ENCODE measurements at places on chromosomes 2 and 18.

DNA sequence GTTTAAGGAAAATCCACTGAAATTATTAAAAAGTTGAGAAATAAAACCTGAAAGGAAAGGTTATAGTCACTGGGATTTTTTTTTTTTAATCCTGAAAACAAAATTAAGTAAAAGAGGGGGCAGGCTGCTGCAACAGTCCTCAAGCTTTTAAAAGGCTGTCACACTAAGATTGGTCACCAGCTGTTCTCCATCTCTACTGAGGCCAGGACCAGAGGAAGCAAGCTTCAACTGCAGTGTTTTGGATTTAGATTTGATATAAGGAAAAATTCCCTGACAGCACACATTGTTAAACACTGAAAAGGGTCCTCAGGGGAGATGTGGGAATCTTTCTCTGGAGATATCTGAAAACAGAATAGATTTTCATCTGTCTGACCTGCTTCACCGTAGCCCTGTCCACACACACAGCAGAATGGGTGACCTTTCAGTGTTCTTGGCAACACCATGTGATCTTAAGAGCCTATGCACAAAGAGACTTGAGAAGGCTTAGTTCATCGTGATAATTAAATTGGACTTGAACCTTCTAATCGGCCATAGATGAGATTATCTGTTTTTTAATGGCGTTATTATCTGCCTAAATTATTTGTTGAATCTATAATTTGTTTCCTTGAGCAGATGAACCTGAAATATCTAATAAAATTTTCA lies 132.0 kb upstream of the BOD1L2 start:
- no peak for DNase-seq

DNA sequence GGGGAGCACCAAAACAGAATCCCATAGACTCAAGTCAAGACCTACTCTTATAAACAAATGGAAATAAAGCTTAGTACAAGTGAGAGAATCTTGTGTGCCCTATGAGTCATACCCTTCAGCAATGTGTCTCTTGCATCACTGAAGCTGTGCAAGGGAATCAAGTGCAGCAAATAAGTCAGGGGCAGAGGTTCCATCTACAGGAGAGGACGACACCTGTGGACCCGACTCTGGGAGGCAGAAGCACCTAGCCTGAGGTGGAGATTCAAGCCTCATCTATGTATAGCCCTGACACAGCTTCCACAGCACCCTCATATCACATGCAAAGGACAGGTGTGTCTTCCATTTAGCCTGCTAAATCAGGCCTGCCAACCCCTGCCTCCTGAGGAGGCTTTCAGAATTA lies 298.2 kb downstream of the CNTNAP5 start:
- DNase-seq, result no peak

DNA sequence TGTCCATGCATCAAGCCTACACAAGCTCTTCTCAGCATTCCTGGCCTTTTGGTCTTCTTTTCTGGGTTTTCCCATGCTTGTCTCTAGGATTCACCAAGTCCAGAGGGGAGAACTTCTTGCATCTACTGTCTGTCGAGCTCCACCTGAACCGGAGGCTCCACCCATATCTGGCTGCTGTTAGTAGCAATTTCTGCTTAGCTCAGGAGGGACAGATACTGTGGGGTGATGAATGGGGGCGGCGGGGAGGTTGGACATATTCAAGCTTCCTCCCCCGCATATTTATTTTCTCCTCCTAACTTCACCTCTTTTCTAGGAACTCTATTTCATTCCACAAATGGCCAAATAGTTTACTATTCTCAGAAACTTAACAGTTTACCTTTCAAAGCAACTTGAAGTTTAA lies 163.5 kb downstream of the PTH2R start:
- no peak for DNase-seq

DNA sequence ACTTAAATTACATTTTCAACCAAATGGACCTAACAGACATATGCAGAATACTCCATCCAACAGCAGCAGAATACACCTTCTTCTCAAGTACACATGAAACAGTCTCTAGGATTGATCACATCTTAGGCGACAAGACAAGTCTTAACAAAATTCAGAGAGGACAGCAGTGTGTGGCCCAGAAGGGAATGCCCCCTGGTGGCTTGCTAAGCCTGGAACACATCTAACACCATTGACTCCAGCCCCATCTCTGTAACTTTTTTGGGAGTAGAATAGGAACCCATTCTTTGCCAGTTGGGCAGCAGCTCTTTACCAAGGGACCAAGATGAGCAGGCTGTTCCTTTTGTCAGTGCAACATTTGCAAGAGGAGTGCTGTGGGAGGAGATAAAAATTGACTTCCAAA lies 249.9 kb downstream of the PLCL1 start:
- no peak for DNase-seq

- DNase-seq, result no peak
These were observed 173.5 kb downstream of the UBE2E3 start for GRCh38 chr2:181153886-181154285.

GRCh38 chr2:176845718-176846117 lies 366.9 kb upstream of the HNRNPA3 start:
- no peak for DNase-seq

DNA sequence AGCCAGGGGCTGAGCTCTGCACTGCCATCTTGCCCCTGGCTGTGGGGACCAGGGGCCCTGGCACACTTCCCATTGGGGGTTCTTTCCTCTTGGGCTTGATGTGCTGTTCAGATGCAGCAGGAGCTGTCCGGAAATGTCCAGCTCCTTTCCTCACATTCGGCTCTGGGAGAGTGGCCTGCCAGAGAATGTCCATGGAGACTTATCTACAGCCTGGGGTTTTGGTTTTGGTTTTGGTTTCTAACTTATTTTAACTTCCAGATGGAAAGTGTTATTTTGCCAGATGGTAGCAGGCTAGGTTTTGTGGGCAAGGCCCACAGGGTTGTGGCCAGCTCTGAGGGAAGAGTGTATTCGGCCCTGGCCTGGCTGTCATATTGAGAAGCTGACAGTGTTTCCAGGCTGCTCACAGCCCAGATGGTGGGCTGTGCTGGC lies 177.3 kb downstream of the ANKRD30B start:
- no peak for DNase-seq

DNA sequence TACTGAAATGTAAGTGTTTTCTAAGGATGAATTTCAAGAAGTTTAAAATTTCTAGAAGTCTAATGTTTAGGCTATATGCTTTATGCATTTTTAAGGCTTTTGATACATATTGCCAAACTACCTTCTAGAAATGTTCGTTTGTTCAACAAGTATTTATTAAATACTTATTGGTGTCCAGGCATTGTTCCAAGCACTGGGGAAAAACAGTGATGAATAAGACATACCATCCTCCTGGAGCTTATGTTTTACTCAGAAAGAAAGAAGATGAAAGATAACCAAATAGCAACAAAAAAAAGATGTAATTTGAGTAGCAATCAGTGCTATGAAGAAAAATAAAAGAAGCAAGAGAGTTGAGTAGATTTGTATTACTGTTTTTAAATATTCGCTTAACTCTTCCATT lies 692.9 kb downstream of the SLC4A3 start:
- no peak for DNase-seq

- DNase-seq, result no peak
These were observed 347.2 kb upstream of the NETO1 start for GRCh38 chr18:73214970-73215369.

DNA sequence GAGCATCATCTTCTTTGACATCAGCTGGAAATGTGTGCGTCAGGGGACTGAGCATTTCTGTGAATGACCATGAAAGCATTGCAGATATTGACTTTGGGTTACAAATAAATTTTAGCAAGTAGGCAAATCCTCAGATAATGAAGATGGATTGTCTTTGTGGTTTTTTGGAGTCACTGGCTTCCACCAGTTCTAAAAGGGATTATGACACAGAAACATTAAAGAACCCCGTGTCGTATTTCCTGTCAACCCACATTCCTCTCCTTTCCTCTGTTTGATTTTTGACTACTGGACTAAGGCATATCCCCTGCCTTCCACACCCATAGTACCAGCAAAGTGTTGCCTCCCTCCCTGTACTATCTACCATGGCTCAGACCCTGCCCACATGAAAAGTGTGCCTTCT lies 268.1 kb downstream of the MYO3B start:
- no peak for DNase-seq

- no peak for DNase-seq
These were observed 64.8 kb upstream of the GALNT5 start for GRCh38 chr2:157192445-157193423.

DNA sequence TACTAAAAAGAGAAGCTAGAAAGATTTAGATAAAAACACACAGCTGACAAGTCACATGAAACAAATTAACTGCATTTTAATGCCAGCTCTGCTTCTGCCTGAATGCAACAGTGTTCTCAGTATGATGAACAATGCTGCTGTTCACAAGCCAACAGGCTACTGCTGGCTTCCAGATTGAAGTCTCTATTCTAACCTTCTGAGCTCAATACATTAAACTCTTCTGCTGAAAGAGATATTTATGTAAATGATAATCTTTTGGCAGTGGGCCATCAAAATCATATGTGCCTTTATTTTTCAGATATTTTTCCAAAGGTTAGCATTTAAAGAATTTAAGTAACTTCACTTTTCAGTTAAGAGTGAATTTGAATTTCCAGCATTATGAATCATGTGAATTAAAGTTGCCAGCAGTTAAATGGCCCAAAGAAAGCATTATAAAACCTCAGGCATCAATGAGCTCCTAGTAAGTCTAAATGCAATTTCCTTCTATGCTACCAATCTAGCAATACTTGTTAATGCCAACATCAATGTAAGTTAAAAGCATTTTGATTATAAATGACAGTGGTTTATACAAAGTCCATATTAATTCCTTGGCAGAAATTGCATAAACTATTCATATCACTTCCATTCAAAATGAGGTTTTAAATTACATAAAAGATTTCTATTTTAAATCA lies 72.4 kb downstream of the ID2 start:
- DNase-seq, result no peak

DNA sequence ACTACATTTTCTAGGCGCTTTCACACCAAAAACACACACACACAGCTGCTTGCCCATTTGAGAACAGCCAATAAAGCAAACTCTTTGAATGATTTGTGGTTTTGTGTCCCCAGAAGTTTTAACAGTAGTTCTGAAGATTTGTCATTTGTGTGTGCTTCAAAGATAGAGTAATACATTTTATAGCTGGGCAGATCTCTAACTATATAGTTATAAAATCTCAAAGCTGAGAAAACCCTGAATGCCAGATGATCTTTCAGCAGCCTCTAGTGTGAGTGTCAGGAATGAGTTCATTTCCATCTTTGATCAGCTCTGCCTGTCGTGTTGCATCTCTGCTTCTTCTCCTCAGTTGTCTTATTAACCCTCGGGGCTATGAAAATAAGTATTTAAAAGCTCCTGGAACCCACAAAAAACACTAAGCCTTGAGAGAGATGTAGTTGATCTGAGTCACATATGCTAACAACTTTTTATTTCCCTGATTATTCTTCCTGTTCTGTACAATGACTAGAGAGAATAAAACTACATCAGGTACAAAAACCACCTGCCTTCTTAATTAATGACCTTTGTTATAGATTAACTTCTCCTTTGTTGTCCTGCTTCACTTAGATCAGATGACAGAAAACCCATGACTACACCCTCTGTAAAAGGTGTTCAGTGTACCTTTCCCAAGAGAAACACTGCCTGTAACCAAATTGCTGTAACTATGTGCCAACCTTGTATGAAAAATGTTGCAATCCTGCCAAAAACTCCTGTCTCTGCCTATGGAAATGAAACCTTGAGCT lies 30.0 kb upstream of the SLC3A1 start:
- peak; percentile 95 for DNase-seq

- DNase-seq, result no peak
These were observed 62.1 kb upstream of the OTOS start for GRCh38 chr2:240202586-240202985.

DNA sequence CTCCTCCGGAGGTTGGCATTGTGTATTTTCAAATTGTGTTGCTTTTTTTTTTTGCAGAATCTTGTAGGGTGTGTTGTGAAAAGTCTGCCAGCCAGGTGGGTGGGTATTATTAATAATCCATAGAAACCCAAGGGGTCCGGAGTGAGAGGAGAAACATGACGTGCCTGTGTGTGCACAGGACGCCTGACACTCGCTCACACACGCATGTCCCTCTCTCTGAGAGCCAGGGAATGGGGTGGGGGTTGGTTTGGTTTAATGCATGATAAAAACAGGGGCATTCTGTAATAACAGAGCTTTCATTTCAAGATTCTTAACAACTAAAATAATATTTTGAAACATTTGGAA lies 224.8 kb downstream of the FAM210A start:
- no peak for DNase-seq

- DNase-seq, result no peak
These were observed 35.1 kb upstream of the CDC42EP3 start for GRCh38 chr2:37706334-37707183.

DNA sequence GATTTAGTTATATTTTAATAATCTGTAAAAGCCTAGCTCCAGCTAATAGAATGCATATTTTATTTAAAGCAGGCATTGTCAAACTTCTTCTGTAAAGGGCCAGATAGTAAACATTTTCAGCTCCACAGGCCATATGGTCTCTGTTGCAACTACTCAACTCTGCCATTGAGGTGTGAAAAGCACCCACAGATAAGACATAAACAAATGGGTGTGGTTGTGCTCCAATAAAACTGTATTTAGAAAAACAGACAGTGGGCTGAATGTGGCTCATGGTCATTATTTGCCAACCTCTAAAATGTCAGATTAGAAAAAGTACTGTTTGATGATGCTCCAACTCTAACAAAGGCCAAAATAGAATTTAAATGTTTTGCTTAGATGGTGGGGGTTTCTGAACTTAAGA lies 519.9 kb downstream of the RNF144A start:
- no peak for DNase-seq

GRCh38 chr2:29226808-29227207 lies 111.6 kb downstream of the CLIP4 start:
- no peak for DNase-seq

DNA sequence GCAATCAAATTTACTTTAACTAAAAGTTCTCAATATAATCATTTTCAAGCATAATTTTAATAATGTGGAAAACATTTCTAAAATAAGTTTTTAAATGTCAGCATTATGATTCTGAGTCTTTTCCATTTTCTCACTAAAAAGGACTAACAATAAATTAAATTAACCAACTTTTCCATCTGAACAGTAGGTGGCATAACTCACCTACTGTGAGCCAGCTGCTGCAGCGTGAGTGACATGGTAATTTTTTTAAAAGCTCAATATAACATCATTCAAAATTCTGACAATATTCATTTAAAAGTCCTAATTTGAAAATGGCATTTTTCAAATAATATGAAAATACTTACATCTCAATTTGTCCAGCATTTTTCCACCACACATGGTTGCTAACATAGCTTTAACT lies 66.5 kb downstream of the DTNB start:
- DNase-seq, result peak; percentile 40

DNA sequence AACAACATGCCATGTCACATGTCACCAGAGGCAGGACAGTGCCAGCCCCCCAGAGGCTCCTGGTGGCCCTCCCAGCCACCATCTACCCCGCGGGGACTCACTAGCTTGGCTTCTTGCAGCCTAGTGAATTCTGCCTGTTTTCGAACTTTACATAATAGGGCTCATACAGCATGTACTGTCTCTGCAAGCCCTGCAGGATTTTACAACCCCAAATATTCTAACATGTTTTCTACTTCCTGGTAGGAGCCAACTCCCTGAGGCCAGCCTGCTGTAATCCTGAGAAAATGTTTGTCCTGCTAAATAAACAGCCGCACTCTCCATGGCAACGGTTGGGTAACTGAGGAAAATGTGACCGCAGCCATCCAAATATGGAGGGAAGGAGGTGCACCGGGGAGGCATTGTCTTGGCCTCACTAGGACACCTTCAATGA lies 2.7 kb downstream of the PER2 start:
- DNase-seq, result peak; percentile 87
